Activated CD8-positive, alpha-beta memory T cell treated with anti-CD3 and anti-CD28 coated beads for 1 hour (primary cell): ENCODE measurements at places on chromosomes 6 and 20.

GRCh38 chr20:17875106-17875980, 93.3 kb downstream of the SNX5 start:
- no peak for DNase-seq

DNA sequence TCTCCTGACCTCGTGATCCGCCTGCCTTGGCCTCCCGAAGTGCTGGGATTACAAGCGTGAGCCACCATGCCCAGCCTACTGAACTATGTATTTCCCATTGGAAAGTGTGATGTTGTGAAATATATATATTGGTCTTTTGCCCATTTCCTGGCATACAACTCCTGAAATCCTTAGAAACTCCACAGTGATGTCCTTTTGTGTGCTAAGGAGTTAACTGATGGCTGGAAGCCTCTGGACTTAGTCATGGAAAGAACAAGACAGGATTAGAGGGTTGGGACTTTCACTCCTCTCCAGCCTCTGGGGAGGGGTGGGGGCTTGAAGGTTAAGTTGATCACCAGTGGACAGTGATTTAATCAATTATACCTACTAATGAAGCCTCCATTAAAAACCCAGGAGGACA, 7.1 kb downstream of the PANK2 start:
- no peak for DNase-seq

- no peak for DNase-seq
Observed at GRCh38 chr6:101422251-101422650, 28.7 kb downstream of the GRIK2 start.

DNA sequence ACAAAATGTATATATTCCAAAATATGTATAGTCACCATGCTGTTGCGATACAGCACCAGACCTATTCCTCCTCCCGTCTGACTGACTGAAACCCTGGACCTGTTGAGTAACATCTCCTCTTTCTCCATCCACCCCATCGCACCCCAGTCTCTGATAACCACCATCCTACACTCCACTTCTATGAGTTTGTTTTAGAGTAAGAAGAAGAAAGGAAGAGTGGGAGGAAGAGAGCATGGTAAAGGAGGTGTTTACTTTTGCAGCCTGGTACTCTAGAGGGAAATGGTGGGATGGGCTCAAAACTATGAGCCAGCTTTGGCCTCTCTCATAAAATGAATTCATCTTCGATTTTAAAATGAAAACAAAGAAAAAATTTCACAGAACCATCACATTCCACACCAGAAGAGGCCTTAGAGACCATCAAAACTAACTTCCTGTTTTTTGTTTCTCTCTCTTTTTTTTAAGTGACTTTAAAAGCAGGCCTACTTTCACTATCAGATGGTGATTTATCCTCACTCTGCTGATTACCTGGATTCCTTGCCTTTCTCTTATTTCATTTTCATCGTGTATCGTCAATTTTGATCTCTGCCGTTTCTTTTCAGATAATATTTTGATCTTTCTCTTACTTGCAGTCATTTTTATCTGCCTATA, 16.8 kb upstream of the FUCA2 start:
- no peak for DNase-seq

- DNase-seq = no peak
Observed at GRCh38 chr6:6659600-6660327, 71.2 kb downstream of the LY86 start.

GRCh38 chr20:36854348-36855240, 21.3 kb upstream of the TLDC2 start:
- DNase-seq = no peak
